ENCODE measurements at places on chromosomes 4 and X.

- DNase-seq, result no peak
Measured at GRCh38 chr4:173214661-173215060, 46.0 kb downstream of the GALNT7 start.

DNA sequence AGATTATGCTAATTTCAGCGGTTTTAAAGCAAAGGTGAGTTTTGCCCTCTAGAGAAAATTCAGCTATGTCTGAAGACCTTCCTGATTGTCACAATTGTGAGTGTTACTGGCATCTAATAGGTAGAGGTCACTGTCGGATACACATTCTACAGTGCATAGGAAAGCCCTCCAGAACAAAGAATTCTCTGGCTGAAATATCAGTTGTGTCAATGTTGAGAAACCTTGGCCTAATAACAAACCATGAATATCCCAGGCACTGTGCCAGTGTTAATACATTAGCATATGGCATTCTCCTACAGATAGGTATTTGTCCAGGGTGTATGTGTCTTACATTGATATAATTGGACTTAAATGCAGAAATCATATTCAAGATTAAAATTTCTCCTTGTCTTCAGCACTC is 294.3 kb downstream of the FSTL5 start:
- no peak for DNase-seq

DNA sequence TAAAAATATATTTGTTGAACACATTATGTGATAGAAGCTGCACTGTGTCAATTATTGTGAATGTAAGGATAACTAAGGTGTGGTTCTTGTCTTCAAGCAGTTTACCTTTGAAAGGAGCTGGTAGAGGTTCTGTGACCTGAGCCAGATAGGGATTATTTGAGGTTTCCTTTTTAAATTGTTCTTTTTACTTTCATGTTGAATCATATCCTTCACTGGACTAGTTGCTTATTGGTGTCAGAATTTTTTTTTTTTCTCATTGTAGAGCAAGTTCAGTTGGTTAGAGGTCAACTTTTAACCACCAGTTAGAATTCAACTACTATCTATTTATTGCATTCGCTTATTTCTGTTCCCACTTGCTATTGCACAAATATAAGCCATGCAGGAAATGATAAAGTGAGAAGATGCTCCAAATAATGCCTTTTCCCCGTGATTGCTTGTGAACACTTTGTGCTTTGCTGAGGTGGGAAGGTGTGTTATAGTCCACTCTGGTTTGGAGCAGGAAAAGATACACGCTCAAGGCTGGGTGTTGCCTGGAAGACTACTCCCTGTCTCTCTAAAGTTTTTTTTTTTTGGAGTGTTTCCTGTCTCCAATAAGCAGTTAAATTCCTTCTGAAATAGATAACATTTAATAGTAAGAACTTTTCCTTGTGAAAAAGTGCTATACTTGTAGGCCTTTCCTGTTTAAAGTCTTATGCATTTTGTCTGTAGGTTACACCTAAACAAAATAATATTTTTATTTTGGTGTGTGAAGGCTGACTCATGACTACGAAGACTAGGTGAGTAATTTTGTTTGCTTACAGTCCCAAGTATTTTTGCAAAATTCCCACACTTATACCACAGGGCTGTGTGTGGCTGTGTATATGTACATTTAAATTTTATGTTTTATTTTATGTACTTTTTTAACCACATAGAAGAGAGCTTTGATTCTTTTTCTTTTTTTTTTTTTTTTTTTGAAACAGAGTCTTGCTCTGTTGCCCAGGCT is 83.8 kb upstream of the LCORL start:
- no peak for DNase-seq

DNA sequence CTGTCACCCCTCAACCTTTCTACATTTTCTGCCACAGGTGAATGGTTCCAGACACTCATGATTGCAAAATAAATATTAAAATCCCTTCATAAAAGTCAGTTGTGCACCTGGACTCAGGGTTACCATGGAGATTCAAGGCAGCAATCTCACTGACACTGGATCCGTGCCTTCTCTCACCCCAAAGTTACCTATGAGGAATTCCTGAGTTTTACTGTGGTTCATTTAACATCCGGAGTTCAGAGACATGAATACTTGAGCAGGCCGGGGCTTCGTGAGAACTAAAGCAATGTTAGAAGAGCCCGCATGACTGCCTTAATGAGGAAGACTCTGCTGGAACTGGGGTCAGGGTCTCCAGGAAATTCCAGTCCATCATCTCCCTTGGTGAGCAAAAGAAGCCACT is 12.5 kb upstream of the CLNK start:
- DNase-seq, result no peak

DNA sequence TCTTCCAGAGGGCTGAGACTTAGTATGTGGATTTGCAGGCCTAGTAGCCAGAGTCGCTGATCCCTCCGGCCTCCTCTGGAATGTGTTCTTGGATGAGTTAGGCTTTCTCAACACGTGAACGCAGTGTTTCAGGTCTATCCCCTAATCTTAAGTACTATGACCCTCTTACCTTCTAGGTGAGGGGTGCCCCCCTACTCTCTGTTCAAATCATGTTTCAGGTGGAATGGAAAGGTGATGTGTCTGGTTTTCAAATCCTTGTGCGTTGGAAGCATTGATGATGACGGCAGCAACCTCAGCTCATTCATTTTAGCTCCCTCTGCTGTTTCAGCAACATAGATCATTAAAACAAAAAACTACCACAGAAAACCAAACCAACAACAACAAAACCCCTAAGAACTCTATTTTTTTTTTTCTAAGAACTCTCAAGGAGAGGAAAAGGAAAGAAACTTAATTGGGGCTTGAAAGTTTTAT is 56.4 kb downstream of the RWDD4 start:
- DNase-seq, result no peak

DNA sequence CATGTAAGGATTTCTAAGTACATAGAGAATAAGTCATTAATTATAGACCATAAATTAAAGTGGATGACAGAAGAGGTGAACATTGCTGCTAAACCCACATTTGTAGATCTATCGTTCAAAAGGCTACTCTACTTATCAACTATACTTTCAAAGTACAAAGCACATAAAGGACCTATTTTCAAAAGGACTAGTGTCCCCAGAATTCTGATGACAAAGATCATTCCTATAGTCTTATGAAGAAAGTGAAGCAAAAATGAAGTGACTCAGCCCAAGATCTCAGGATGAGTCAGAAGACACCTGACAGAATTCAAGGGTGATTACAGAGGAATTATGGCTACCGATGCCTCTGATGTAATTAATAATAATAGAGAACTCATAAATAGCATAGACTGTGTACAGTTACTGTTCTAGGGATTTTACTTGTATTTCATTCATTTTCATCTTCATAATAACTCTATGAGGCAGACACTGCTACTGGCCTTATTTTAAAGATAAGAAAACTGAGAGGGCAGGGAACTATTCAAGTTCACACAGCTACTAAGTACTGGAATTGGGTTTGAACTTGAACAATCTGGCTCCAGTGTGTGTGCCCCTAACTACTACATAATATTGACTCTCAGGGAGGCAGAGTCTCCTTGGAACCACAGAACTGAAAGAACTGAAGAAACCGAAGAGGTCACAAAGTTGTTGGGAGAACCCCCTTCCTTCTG is 17.1 kb downstream of the USP46 start:
- DNase-seq, result no peak

DNA sequence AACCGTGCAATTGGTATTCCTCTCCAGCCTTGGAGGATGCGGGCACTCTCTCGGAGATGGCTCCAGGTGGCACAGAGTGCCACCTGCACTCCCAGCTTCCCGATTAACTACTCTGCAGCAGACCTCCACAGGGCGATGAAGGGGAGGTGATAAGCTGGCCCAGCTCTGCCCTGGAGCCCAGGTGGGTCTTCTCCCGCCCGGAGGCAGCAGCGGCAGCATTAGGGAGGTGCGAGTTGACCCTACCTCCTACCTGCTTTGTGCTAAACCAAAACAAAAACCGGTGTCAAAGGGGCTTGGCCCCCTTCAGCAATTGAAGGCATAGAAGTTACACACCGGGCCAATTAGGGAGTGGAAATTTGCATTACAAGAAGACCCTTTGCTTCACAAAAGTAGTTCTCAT is 137.4 kb upstream of the MAMLD1 start:
- no peak for DNase-seq

Data from activated gamma-delta T cell (primary cell).